Breast epithelium (tissue), 4 donors: ENCODE measurements at places on chromosomes 7 and 10. TPM values are rescaled to one million over a fixed set of nuclear protein-coding genes. Genes with fewer than 3 reads are reported as not detected.
A peak's percentile ranks its signal among the peaks of the same experiment; 100 is the strongest.

GRCh38 chr7:127894588-127894987 lies 136.6 kb downstream of the LRRC4 start:
- H3K27me3 ChIP-seq: no peaks in the 10 kb centered on the region
- no peaks in the 10 kb centered on the region for H3K36me3 ChIP-seq
- no peak for DNase-seq
- no peaks in the 10 kb centered on the region for H3K4me1 ChIP-seq
- no peak overlapping the region for H3K4me3 ChIP-seq
- H3K27ac ChIP-seq: no peak overlapping the region

GRCh38 chr10:83929399-83929798 lies 209.9 kb upstream of the GHITM start:
- no peak overlapping the region for H3K4me3 ChIP-seq
- H3K27ac ChIP-seq: no peak overlapping the region
- H3K27me3 ChIP-seq: no peaks in the 10 kb centered on the region
- no peaks in the 10 kb centered on the region for H3K36me3 ChIP-seq

DNA sequence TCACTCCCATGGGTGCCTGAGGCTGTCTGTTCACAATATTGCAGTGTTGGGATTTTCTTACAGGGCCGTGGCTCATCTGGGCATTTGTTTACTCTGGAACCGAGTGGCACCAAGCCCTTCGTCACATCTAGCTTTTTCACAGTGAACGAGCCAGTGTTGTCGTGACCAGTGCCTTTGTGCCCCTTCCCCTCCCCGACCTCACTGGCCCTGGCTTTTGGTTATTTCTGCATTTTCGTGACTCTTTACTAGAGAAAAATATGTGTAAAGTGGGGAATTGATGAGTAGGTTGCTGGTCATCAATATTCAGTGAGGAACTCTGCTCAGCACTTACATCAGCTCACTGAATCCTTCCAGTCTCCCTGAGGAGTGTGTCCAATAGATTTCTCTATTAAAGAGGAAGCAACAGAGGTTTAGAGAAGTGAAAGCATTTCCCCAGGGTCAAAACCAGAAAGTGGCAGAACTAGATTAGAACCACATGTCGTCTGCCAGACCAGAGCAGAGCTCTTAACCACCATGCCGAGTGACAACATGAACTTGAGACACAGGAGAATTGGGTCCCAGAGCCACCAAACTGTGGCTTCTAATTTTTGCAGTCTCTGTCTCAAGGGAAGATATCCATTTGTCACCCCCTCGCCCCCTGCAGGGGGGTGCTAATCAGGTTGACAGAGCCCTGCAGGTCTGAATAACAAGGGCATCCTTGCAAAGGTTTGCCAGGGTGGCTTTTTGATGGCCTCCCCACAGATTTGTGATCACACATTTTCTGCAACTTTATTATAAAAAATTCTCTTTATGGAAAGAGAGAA lies 125.3 kb downstream of the CHN2 start:
- no peak for DNase-seq
- H3K4me3 ChIP-seq: no peak overlapping the region
- H3K36me3 ChIP-seq: no peaks in the 10 kb centered on the region
- H3K4me1 ChIP-seq: no peaks in the 10 kb centered on the region
- H3K27ac ChIP-seq: no peak overlapping the region
- no peaks in the 10 kb centered on the region for H3K27me3 ChIP-seq

Gene TCERG1L
- 0.88 TPM for total RNA-seq

GRCh38 chr7:134444198-134444960 lies 14.5 kb downstream of the AKR1B1 start:
- peak overlapping the region; percentile 14 for H3K27ac ChIP-seq
- no peak overlapping the region for H3K4me3 ChIP-seq
- no peaks in the 10 kb centered on the region for H3K27me3 ChIP-seq
- peaks cover 11% of the 10 kb centered on the region for H3K36me3 ChIP-seq
- no peaks in the 10 kb centered on the region for H3K4me1 ChIP-seq

DNA sequence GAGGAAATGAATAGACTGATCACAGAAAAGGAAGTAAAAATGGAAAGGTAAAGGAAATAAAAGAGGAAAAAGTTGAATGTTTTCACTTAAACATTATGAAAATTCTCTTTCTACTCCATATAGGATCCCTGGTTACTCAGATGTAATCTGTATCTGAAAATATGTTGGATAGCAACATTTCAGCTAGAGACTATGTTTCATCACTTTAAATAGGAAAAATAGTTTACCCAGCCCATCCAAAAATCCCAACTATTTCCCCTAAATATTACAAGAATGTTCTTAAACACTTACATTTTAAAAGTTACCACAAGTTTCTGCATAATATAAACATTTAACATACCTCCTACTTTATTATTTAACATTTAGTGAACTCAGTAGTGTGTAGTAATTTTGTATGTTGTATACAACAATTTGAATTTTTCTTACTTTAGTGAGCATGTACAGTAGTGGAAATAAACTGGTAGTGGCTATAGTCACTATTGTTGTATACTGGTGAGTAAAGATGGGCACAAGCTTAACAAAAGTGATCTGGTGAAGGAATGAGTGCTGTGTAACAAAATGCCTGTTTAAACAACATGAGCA lies 27.1 kb downstream of the SLF2 start:
- H3K4me3 ChIP-seq: no peak overlapping the region
- H3K27ac ChIP-seq: no peak overlapping the region
- H3K4me1 ChIP-seq: no peaks in the 10 kb centered on the region
- H3K27me3 ChIP-seq: no peaks in the 10 kb centered on the region

DNA sequence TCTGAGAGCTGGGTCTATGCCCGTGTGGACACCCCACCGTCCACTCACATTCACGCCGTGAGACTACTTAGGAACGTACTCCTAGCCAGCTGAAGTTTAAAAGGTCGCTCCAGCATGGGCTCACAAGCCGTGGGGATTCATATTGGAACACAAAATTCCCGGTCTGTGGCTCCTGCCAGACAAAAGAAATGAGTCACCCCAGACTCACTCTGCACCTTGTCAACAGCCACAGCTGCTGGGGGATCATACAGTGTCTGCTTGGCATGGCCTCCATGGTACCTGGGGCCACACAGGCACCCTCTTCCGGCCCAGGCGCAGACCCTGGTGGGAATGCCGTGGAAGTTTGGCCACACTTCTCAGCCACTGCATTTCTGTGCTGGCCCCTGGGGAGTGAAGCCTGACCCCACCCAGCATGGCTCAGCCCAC lies 228.4 kb downstream of the DNAJB6 start:
- no peak for DNase-seq
- H3K4me1 ChIP-seq: no peaks in the 10 kb centered on the region
- H3K27me3 ChIP-seq: no peaks in the 10 kb centered on the region
- H3K36me3 ChIP-seq: no peaks in the 10 kb centered on the region
- H3K4me3 ChIP-seq: no peak overlapping the region

DNA sequence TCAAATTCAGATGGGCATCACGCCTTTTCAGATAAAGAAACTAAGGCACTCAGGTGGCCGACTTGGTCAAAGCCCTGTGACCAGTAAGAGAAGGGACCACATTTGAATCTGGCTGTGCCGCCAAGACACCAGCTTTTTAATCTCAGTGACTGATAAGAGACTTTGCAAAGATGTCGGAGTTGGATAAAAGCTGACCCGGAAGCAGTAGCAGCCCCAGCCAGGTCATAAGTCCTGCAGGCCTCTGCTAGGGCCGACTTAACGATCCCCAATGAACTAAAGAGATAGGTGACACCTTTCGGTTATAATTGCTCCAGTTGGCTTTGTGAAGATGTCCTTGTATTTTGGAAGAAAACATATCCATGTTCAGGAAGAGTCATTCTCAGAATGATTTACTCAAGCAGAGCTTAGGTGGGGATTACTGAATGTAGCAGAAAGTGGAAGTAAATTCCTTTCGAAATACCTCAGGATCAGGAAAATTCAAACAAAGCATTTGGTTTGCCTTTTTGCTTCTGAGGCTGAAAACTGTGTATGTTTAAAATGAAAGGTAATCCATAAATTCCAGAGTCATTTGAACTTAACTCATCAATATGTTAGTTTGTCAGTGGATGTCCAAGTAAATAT lies 164.2 kb upstream of the PITRM1 start:
- no peak overlapping the region for H3K4me3 ChIP-seq
- no peaks in the 10 kb centered on the region for H3K4me1 ChIP-seq
- H3K27me3 ChIP-seq: no peaks in the 10 kb centered on the region
- DNase-seq: no peak

- H3K27me3 ChIP-seq: no peaks in the 10 kb centered on the region
- DNase-seq: no peak
- no peak overlapping the region for H3K27ac ChIP-seq
- no peaks in the 10 kb centered on the region for H3K36me3 ChIP-seq
- H3K4me3 ChIP-seq: no peak overlapping the region
Measured at GRCh38 chr10:19719284-19719683, 96.9 kb upstream of the PLXDC2 start.

GRCh38 chr7:140209866-140210609 lies 33.3 kb upstream of the KDM7A start:
- H3K27me3 ChIP-seq: no peaks in the 10 kb centered on the region
- H3K27ac ChIP-seq: no peak overlapping the region
- no peak overlapping the region for H3K4me3 ChIP-seq
- no peaks in the 10 kb centered on the region for H3K4me1 ChIP-seq

DNA sequence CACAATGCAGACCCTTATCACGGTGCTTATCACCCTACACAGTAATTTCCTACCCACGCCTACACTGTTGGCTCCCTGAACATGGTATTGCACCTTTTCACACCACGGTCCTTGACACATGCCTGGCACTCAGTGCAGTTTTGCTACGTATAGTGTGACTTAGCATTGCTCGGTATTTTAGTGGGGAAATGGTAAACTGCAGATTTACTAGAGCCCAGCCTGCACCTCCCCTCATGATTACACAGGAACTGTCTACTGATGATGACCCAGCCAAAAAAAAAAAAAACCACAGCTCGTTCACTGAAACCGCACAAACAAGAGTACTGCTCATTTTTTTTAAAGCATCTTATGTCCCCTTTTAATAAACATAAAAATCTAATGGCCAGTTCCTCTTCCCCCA lies 124.2 kb upstream of the ZNF746 start:
- H3K4me3 ChIP-seq: no peak overlapping the region
- no peak overlapping the region for H3K27ac ChIP-seq
- DNase-seq: no peak
- H3K36me3 ChIP-seq: no peaks in the 10 kb centered on the region

DNA sequence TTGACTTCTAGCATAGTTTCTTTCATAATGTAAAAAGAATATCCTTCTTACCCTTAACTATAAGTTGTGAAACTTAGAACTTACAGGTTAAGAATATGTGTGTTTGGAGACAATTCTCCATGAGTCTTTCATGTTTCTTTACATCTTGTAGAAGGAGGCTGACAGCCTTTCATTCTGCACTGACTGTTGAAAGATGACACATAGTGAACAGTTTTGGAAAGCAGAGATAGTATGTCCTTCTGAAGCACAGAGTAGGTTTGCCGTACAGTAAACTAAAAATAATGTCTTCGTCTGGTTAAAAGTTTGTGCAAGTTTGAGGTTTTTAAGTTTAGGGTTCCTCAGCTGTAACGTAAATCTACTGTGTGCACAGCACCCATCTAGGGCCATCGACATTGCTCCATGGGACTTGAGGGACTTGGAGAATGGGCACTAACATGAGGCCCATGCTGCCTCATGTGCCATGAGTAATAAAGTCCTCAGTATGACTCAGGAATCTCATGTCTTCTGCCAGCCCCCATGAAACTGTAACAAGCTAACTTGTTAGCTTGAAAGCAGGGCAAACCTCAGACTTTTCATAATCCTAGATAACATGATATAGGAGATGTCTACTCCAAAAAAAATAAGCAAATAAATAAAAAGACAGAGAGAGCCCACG lies 24.5 kb upstream of the ELAPOR2 start:
- no peak for DNase-seq
- H3K4me1 ChIP-seq: no peaks in the 10 kb centered on the region
- H3K27ac ChIP-seq: no peak overlapping the region
- no peak overlapping the region for H3K4me3 ChIP-seq
- no peaks in the 10 kb centered on the region for H3K27me3 ChIP-seq

DNA sequence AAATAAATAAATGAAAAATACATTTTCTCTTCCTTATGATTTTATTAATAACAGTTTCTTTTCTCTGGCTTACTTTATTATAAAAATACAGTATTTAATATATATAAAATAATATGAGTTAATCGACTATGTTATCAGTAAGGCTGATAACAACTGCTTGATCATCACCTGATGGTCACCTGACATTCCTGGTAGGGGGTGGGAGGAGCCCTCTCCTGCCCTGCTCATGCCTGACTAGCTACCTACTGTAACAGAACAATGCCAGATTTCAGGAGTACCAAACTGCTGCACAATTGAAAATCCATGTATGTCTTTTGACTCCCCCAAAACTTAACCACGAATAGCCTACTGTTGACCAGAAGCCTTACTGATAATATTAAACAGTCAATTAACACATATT lies 1.3 kb upstream of the APBB1IP start:
- H3K27me3 ChIP-seq: peaks cover 3% of the 10 kb centered on the region
- DNase-seq: no peak
- no peak overlapping the region for H3K4me3 ChIP-seq
- H3K4me1 ChIP-seq: no peaks in the 10 kb centered on the region
- H3K36me3 ChIP-seq: no peaks in the 10 kb centered on the region

Gene KNDC1
- total RNA-seq: not detected

Gene ASAH2
- total RNA-seq: 0.59 TPM

DNA sequence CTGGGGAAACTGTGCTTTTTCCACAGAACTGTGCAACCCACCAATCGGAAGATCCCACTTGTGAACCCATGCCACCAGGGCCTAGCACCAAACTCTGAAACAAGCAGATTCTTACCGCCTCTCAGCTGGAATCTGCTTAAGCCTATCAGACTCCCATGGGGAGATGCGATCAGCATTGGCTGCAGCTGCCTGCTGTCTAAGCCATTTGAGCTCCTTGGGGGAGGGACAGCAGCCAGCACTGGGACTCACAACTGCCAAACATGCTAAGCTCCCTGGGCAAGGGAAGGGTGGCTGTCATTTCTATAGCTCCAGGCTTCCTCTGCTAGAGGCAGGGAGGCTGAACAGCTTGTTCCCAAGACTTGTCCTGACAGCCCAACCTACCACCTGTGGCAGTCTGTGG lies 283.8 kb downstream of the CDK14 start:
- H3K4me1 ChIP-seq: no peaks in the 10 kb centered on the region
- DNase-seq: no peak
- no peaks in the 10 kb centered on the region for H3K36me3 ChIP-seq
- no peak overlapping the region for H3K4me3 ChIP-seq
- H3K27me3 ChIP-seq: no peaks in the 10 kb centered on the region

DNA sequence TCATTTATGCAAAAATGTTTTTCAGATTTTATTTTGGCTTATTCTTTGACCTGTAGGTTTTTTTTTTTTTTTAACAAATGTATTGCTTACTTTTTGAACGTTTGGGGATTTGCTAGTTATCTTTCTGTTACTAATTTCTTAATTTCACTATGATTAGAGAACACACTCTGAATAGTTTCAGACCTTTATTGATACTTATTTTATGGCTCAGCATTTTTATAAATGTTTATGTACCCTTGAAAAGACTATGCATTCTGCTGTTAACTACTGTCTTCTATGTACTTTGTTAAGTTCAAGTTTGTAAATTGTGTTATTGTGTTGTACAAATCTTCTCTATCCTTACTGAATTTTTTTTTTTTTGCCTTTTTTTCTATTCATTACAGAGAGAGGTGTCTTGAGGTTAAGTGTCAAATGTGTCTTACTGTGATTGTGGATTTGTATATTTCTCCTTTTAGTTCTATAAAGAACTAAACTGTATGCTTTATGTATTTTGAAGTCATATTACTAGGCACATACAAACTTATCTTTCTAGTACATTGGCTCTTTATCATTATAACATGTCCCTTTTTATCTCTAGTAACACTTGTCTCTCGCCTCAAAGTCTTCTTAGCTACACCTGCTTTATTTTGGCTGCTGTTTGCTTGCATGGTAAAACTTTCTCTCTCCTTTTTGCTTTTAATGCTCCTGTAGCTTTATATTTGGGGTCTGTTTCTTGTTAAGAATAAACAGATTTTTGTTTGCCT lies 8.1 kb downstream of the MKLN1 start:
- H3K4me1 ChIP-seq: no peaks in the 10 kb centered on the region
- H3K36me3 ChIP-seq: no peaks in the 10 kb centered on the region
- no peak for DNase-seq
- no peaks in the 10 kb centered on the region for H3K27me3 ChIP-seq

Gene LRRC61
- 23.4 TPM for total RNA-seq

Gene FAM25C
- not detected for total RNA-seq

Gene PTER
- 22.6 TPM for total RNA-seq
